NCI-H2227 treated with DMSO at 0.1 percent for 48 hours (cell line): ENCODE measurements at places on chromosomes 3 and 15.

DNA sequence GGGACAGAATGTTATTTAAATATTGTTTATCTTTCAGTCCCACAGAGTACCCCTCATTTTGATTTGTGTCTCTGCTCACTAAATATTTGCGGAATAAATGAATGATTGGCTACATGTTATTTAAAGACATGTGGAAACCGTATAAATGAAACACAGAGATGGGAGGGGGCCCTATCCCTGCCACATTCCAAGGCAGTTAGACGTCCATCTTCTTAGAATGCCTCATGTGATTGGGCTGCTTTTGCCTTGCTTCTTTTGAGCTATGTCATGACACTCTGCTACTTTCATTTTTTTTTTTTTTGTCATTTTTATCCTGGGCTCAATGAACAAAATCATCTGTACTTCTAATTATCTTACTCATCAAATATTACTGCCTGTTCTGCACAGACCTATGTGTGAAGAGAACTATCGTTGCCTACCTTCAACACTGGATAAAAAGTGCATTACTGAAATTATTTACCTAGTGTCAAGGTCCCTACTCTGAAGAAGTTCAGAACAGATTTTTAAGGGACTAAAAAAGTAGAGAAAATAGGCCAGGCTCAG is 83.9 kb upstream of the FAM98B start:
- DNase-seq, result no peak

DNA sequence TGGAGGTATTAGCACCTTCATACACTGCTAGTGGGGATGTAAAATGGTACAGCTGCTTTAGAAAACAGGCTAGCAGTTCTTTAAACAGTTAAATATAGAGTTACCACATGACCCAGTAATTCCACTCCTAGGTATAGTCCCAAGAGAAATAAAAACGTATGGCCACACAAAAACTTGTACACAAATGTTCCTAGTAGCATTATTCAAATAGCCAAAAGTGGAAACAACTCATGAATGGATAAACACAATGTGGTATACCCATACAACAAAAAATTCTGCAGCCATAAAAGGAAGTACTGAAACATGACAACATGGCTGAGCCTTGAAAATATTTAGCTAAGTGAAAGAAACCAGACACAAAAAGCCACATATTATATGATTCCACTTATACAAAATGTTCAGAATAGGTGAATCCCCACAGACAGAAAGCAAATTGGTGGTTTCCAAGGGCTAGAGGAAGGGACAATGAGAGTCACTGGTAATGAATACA is 40.8 kb upstream of the KLF13 start:
- DNase-seq, result no peak

GRCh38 chr3:192841428-192841827 is 76.2 kb downstream of the MB21D2 start:
- no peak for DNase-seq

DNA sequence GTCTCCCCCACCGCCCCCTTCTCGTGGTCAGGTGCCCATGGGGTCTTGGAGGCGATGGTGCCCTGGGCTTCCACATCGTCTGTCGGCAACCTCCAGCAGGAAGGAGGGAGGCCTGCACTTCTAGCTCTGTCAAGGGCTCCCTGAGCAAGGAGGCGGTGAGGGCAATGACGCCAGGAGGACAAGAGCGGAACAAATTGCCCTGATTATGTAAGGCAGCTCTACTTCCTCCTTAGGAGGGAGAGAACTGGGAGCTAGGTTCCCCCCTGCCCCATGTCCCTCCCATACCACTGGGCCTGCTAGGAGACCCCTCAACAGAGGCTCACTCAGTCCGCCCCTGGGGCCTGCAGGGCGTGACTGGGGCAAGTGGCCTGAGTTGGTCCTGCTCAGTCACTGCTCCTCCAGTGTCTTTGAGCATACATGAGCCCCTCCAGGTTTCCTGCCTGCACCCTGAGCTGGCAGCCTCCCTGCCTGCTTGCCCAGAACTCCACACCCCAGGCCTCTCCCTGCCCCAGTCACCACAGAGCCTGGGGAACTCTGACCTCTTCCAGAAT is 56.1 kb downstream of the CACNA2D2 start:
- DNase-seq, result no peak

DNA sequence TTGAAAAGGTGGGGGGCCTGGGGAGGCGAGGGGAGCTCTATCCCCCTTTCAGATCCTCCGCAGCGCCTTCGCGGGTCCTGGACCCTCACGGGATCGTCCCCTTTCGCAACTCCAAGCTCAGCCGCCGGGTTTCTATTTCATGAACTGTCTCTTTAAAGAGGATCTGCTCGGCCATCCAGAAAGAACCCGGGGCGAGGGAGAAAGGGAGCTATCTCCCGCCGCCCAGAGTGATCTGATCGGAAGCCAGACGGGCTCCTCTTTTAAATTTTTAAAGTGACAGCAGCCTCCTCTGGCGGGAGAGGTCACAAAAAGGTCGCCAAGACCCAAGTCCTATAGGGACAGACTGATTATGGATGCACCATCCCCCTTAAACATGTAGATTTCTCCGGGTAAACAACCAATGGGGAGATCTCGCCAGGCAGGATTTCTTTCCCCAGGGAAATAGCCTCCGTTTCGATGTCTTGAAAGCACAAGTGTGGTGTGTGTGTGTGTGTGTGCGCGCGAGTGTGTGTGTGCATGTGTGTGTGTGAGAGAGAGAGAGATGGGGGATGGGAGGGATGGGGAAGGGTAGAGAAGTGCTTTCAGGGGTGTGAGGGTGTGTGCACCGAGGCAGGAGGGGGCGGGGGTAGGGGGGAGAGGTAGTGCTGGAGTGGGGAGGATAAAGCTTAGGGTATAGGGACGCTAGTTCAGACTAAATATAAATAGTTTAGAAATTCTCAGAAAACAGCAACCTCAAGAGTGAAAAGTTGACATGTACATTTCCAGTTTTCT is 516.1 kb downstream of the MECOM start:
- DNase-seq, result peak; percentile 31

- no peak for DNase-seq
Measured at GRCh38 chr3:4394048-4394447, 73.0 kb downstream of the SUMF1 start.

DNA sequence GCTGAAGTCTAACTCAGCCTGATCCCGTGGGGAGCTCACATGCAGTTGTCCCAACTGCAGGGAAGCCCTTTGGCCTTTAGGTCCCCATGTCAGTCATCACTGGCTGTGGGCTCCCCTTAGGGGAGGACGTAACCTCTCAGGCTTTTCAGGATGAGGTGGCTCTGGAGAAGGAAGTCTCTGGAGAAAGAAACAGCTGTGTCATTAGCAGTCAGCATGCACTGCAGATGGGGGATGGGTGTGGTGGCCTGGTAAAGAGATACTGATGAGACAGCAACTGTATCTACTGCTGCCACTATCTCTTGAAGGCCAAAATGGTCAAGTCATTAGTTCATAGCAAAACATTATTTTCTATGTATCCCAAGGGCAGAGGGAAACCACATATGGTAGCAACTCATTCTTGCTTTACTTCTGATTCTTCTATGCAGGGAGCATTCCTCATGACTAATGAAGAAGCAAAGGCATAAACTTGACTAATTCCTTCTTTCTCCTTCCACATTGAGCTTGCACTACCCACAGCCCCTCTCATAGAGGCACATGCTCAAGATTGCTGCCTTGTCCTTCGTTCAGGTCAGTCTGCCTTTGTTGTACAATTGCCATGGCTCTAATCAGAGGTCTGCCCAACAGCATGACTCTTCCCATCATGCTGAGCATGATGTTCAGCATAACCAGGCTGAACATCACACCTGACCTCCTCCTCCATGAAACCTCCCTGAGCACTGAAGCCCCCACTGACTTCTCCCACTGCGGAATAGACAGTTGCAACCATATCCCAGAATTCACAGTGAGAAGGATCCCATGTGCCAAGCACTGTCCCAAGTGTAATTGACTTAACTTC is 47.8 kb upstream of the TMEM158 start:
- no peak for DNase-seq

DNA sequence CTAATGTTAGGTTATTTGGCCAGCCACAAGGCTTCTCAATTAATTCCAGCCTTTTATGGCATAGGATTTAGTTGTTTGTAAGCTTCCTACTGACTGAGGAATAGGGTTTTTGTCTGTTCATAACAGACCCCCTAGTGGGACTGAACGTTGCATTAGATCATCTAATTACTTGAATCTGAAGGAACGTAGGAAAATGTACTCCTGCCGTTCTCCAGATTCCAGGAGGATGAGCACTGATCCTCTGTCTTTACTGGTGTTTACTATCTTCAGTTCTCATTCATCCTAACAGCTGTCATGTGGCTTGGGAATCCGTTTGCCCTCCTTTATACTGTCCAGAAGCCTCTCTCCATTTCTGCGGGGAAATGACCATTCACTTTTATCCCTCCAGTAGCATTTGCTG is 52.7 kb downstream of the RAD54L2 start:
- no peak for DNase-seq

GRCh38 chr15:93179700-93180102 is 90.7 kb upstream of the RGMA start:
- no peak for DNase-seq

DNA sequence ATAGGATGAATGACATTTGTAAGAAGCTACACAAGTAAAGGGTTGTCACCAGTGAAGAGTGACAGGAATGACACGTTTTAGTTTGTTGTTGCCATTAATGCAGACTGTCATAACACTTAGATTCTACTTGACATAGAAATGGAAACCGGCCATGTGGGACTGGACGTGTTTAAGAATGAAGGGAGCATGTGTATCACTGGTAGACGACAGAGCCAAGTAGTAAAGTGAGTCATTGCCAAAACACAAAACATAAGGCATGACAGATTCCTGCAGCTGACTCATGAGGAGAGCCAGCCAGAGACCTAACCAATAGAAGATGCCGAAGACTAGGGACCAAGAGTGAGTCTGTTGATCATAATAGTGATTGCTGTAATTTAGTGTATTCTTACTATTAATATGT is 106.2 kb upstream of the PLAAT1 start:
- DNase-seq, result no peak

GRCh38 chr3:31486865-31487533 is 45.7 kb upstream of the STT3B start:
- DNase-seq, result no peak

GRCh38 chr3:12707449-12707848 is 43.5 kb upstream of the RAF1 start:
- DNase-seq, result no peak

- DNase-seq, result no peak
Measured at GRCh38 chr3:36493051-36493450, 112.7 kb downstream of the STAC start.

DNA sequence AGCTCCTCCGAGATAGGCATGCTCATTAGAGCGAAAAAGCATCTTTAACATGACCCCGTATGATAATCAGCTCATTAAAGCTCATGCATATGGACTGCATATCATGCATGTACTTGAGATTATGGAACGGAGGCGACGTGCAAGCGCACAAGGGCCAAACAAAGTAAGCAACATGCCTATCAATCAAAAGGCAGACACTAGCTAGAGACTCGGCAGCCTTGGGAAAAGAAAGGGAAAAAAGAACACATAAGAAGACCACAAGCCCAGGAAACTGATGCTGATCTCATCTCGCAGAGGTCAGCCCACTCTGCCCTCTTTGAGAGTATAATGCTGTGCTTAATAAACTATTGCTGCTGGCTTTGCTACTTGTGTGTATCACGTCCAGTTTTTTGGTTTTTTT is 2.6 kb upstream of the ACOX2 start:
- DNase-seq, result no peak

GRCh38 chr15:88956906-88957305 is 43.7 kb upstream of the MFGE8 start:
- DNase-seq, result no peak

DNA sequence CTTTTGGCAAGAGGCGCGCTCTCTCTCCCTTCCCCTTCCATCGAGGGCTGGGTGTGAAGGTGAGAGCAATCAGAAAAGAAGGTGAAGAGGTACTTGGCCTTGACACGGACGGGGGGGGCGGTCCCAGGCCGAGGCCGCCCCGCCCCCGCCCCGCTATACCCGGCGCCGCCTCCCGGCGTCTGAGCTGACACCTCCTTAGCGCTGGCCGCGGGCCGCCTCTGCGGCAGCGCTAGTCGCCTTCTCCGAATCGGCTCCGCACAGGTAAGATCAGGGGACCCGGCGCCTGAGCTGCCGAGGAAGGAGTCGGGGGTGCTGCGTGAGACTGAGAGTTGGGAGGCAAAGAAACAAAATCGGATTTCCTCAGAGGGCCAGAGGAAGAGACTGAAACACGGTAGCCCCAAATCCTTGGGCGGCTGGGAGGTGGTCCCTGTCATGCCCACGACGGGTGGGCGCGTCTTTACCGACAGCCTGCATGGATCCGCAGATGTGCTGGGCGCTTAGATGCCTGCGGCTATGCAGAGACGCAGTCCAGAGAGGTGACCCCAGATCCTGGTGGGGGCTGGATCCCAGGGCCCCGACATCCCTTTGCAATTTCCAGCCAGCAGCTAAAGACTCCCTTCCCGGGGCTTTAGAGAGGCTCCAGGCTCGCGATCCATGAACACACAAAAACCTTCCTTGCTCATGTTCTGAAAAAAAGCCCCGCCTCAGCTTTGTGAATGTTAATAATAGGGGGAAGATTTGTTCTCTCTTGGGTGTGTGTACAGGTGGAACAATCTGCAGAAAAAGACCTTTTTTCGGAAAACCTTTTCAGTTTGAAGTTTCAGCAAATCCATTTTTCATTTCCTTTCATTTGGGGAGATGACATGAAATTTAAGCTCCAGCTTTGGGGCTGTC is at the start of gene ENTPD3:
Gene ENTPD3, plus strand, starts transcription at position 184 of the 894 bp plus-strand sequence. CDS start 874 bp downstream, outside the sequence.
- DNase-seq, result peak; percentile 1

DNA sequence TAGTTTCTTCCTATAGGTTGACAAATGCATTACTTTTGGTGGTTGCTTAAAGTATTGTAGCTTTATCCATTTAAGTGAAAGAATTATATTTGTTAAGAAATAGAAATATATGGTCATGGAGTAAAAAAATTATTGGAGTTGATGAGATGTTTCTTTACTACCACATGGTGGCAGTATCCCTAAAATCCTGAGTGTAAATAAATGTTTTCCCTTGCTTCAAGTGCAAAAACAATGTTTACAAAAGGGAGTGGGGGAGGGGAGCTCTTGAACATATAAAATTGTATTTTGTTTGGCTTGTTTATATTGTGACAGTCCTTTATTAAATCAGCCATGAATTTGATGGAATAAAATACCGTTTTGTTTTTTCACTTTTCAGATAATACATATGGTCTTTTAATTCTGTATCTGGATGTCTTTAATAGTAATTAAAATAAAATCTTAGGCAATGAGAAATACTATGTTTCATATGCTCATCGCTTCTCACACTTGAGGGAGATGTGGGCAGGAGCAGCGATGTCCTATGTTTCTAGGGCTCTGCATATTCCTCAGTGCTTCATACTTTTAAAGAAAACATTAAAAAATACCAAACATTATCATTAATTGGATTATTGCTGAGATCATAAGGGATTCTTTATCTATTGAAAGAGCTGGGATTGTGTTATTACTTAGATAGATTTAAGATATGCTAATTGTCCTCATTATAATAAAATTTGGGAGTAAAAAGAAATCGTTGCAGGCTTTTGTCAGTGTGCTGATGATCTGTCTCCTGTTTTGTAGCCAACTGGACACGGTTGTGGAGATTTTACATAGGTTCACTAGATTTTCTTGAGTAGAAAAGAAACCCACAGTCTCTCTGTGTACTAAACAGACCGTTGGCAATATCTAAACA is 349.7 kb downstream of the TUSC7 start:
- peak; percentile 27 for DNase-seq
